ENCODE measurements at places on chromosomes 6 and 20.

GRCh38 chr6:20948556-20948955 is 414.3 kb downstream of the CDKAL1 start:
- DNase-seq = no peak

DNA sequence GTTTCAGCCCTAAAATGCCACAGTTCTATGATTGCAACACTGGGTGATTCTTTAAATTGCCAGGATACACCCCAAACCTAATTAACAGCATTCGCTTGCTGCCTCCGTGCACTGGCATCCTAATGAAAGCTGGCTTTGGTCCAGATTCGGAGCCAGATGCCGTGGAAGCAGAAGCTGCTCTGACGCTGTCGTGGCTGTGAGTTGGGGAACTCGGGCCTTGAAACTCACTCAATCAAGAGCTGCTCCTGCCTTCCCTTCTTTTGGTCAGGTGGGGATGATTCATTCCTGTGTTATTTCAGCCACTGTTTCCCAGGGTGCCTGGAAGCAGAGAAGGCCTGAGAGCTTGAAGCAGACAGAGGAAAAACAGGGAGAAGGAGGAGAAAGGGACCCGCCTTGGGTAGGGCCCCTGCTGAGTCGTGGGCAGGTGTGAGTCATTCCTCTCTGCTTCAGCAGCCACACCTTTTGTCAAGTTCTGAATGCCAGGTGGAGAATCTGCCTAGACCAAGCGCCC is 36.2 kb upstream of the DSP start:
- no peak for DNase-seq

GRCh38 chr6:25171301-25171700 is 107.9 kb upstream of the CARMIL1 start:
- DNase-seq = no peak

- no peak for DNase-seq
Measured at GRCh38 chr20:36205026-36205425, 31.3 kb upstream of the AAR2 start.

- no peak for DNase-seq
Measured at GRCh38 chr20:46355778-46356177, 47.5 kb upstream of the CDH22 start.

DNA sequence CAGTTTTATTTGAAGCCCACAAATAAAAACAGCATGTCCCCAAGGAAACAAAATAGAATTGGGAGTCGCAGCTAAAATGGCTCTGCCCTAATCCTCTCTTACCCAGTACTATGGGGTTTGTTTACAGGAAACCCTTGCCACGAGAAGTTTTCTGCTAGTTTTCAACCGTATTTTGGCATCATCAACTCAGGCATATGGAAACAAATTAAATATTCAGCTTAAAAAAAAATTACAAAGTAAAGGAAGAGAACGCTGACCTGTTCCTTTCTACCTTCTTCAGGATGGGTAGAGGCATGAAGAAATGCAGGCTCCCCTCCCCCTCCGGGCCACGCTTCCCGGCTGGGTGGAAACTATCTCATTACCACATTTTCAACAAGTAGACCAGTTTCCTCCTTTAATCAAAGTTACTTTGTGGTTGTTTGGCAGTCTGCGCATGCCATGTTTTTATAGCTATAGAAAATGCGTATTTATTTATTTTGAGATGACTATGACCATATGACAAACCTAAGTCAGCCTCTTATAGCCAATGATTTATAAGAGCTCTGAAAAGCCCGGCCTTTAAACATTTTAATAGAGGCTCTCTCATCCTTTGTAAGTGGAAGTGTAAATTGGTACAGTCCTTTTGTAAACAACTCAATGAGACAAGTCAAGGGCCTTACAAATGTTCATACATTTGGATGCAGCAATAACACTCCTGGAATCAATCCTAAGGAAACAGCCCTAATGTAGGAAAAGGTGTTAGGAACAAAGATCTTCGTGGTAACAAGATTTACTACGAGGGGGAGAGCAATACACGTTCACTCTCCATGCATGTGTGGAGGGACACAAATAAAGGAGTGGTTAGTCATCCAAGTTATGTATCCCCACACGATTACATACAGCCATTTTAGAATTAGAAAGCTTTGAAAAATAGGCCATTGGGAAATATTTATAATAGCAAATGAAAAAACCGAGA is 16.1 kb upstream of the ZNF217 start:
- no peak for DNase-seq

All from GM12864 (cell line).